PC-9 (cell line): ENCODE measurements at places on chromosomes 12 and 14. TPM values are rescaled to one million over a fixed set of nuclear protein-coding genes. Genes with fewer than 3 reads are reported as not detected.

- no peaks in the 10 kb centered on the region for H3K36me3 ChIP-seq
- H3K27me3 ChIP-seq: no peaks in the 10 kb centered on the region
- no peak overlapping the region for H3K27ac ChIP-seq
- H3K4me3 ChIP-seq: no peak overlapping the region
- no peak for DNase-seq
- H3K4me1 ChIP-seq: peaks cover 11% of the 10 kb centered on the region
Measured at GRCh38 chr14:74089251-74090020, 4.7 kb downstream of the LIN52 start.

- no peaks in the 10 kb centered on the region for H3K4me1 ChIP-seq
- no peaks in the 10 kb centered on the region for H3K36me3 ChIP-seq
- H3K4me3 ChIP-seq: no peak overlapping the region
- no peak for DNase-seq
- no peak overlapping the region for H3K27ac ChIP-seq
- H3K27me3 ChIP-seq: peaks cover 22% of the 10 kb centered on the region
Measured at GRCh38 chr14:104647467-104648043, 41.9 kb upstream of the INF2 start.

DNA sequence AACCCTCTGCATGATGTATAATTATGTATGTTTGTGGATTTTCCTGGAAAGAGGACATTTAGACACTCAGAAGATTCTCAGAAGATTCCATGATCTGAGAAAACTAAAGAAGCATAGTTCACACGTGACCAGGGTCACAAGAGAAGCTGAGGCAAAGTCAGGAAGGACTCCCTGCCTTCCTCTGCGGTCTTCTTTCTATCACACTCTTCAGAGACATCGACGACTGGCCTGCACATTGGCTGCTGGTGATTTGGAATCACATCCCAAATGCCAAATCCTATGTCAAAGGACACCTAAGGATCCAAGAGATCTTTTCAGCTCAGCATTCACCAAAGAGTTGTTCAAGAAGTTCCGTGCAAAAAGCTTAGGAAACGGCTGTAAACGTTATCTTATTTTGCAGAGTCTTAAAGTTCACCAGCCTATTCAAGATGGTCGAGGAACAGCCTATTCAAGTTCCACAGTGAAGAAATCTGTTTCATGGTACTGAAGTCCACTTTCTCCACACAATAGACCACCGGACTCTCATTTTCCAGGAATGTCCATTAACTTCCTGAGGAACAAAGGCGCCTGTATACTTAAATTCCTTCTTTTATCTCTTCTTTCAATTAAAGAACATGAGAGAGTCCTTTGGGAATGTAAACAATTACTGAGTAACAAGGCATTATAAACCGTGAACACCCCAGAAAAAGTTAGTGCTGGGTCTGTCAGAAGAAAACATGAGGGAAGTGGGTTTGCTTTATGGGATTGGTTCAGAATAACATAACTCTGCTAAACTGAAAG, 42.1 kb downstream of the IGF1 start:
- H3K27ac ChIP-seq: no peak overlapping the region
- no peak for DNase-seq
- no peak overlapping the region for H3K4me3 ChIP-seq
- no peaks in the 10 kb centered on the region for H3K27me3 ChIP-seq
- no peaks in the 10 kb centered on the region for H3K4me1 ChIP-seq

DNA sequence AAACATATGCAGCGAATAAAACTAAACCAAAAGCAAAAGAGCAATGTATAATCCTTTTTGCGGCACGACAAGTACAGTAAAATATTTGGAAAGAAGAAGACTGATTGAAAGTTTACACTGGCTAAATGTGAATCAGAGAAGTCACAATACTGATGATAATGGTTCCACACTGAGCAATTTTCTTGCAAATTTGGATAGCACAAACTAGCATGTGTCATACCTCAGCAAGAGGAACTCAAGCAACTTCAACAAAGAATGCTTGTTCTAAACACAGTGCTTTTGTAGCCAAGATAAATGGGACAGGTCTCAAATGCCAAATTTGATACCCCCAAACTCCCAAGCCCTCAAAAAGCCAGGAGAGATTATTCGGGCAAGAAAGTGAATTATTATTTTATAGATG, 839.1 kb downstream of the GALC start:
- H3K27me3 ChIP-seq: no peaks in the 10 kb centered on the region
- DNase-seq: no peak
- no peak overlapping the region for H3K27ac ChIP-seq
- H3K4me3 ChIP-seq: no peak overlapping the region
- no peaks in the 10 kb centered on the region for H3K4me1 ChIP-seq

DNA sequence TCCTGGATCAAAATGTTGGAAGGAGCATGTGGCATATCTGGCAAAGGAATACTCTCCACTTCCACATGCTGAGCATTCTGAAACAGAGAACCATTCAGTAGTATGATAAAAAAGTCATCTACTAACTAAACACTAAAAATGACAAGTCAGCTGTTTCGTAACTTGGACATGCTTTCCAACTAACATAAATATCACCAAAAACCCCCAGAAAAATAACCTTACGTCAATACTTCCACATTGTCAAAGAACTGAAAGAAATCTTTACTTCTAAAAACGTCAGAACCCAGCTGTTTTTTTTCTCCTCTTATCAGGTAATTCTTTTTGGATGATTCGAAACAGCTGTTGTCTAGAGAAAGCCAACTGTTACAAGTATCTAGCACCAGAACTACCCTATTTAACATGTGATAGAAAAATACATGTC, 8.2 kb downstream of the WBP11 start:
- no peaks in the 10 kb centered on the region for H3K4me1 ChIP-seq
- H3K4me3 ChIP-seq: no peak overlapping the region
- DNase-seq: no peak
- H3K36me3 ChIP-seq: peaks cover 56% of the 10 kb centered on the region
- H3K27ac ChIP-seq: no peak overlapping the region
- no peaks in the 10 kb centered on the region for H3K27me3 ChIP-seq

DNA sequence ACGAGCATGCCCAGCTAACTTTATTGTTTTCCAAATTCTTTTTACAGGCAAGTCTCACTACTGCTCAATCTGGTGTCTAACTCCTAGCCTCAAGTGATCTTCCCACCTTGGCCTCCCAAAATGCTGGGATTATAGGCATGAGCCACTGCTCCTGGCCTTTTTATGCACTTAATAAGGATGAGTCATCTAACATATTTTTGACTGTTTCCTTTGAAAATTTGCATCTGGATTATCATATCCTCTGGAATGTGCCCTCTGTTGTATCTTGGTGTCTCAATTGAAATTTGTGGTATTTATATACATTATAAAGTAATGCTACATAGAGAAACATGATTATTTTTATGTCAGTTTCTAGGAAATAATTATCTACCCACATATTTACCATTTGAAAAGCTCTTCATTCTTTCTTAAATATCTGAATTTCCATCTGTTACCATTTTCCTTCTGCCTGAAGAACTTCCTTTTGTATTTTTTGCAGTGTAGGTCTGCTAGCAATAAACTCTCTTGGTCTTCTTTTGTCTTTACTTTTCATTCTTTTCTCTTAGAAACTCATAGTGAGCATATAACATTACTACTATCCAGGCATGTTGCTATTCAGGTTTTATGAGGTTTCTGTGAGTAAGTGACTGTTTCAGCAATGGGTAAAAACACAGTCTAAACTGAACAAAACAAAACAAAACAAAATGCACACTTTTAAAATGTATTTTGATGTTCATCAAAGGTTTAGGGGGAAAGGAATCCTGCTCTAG, 52.8 kb upstream of the CNOT2 start:
- H3K4me1 ChIP-seq: peaks cover 12% of the 10 kb centered on the region
- no peaks in the 10 kb centered on the region for H3K36me3 ChIP-seq
- H3K27ac ChIP-seq: peak overlapping the region; percentile 44; the same call in 1 of the 2 replicates
- no peak overlapping the region for H3K4me3 ChIP-seq

DNA sequence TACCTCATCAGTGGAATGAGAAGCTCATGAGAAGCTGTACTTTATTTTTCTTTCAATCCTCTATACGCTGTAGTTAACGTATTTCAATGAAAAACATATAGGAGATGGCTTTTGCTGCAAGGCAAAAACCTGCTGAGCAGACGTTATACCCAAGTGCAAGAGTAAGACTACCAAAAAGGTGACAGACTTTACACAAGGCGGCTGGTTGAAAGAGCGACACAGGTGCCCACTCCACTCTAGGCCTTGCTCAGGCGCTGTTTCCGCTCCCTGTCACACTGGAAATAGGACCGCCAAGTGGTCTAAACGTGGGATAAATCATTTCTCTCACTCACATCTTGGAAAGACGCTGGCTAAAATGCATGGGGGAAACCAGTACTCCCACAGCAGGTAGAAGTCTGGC, 54.5 kb downstream of the PPP2R5C start:
- H3K27ac ChIP-seq: no peak overlapping the region
- H3K4me1 ChIP-seq: peaks cover 12% of the 10 kb centered on the region
- DNase-seq: no peak
- H3K27me3 ChIP-seq: no peaks in the 10 kb centered on the region
- no peak overlapping the region for H3K4me3 ChIP-seq

- peaks cover 31% of the 10 kb centered on the region; the same call in 1 of the 2 replicates for H3K27me3 ChIP-seq
- H3K27ac ChIP-seq: no peak overlapping the region
Measured at GRCh38 chr14:99122521-99123125, 149.4 kb downstream of the BCL11B start.

- DNase-seq: no peak
- no peak overlapping the region for H3K27ac ChIP-seq
- H3K4me1 ChIP-seq: no peaks in the 10 kb centered on the region
- no peak overlapping the region for H3K4me3 ChIP-seq
Measured at GRCh38 chr14:46054526-46054925, 597.1 kb downstream of the RPL10L start.

DNA sequence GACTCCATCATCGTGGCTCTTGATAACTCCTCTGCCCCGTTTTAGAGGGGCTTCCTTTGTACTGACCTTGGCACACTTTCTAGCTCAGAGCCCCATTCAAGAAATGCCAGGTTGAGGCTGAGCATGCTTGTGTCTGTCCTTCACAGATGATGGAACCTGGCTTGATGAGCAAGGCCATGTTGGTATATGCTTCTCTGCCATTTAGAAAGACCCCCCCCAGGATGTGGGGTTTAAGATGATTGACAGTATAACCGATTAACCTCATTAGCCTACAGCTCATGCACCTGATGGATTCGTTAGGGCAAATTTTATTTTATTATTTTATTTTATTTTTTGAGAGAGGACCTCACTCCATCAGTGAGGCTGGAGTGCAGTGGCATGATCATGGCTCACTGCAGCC, 21.0 kb downstream of the BATF start:
- H3K4me1 ChIP-seq: peaks cover 16% of the 10 kb centered on the region
- H3K27me3 ChIP-seq: no peaks in the 10 kb centered on the region
- H3K36me3 ChIP-seq: no peaks in the 10 kb centered on the region
- H3K27ac ChIP-seq: no peak overlapping the region

- peaks cover 11% of the 10 kb centered on the region for H3K4me1 ChIP-seq
- H3K27me3 ChIP-seq: no peaks in the 10 kb centered on the region
- H3K36me3 ChIP-seq: peaks cover 21% of the 10 kb centered on the region; the same call in 1 of the 2 replicates
- H3K4me3 ChIP-seq: no peak overlapping the region
Measured at GRCh38 chr14:67389275-67389674, 22.7 kb downstream of the PLEK2 start.

- H3K4me1 ChIP-seq: no peaks in the 10 kb centered on the region
- H3K36me3 ChIP-seq: no peaks in the 10 kb centered on the region
- DNase-seq: no peak
- H3K4me3 ChIP-seq: no peak overlapping the region
- H3K27ac ChIP-seq: no peak overlapping the region
Measured at GRCh38 chr14:93706360-93706955, 81.8 kb downstream of the PRIMA1 start.

GRCh38 chr14:27236601-27237000, 638.8 kb upstream of the NOVA1 start:
- no peaks in the 10 kb centered on the region for H3K4me1 ChIP-seq
- H3K27ac ChIP-seq: no peak overlapping the region
- no peak for DNase-seq

- no peaks in the 10 kb centered on the region for H3K4me1 ChIP-seq
- no peak for DNase-seq
- H3K27ac ChIP-seq: no peak overlapping the region
Measured at GRCh38 chr14:58059126-58059525, 92.9 kb downstream of the ARMH4 start.

DNA sequence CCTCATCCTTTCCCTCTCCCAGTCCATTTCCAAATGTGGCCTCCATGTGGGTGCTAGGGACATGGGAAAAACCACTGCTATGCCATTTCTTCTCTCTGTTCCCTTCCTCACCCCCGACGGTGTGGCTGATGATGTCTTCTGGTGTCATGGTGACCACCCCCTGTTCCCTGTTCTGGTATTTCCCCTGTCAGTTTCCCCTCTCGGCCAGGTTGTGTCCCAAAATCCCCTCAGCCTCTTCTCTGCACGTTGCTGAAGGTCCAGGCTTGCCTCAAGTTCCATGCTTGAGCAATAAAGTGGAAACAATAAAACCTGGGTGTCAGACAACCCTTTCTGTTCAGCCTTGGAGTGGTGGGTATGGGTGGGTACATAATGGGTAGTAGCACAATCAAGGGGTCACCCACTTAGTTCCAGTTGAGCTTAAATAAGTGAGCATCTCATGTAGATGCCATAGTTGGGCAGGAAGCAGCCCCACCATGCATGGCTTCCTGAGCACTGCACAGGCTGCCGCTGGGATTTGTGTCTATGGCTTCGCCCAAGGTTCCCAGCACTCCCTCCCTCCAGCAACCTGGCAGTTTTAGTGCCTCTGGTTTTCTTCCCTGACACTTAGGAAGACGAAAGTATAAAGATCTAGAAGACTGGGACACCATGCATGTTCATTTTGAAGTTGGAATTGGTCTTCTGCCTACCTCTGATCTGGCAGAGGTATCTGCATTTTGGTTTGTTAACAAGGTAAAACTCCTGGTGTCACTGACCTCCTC, 8.7 kb upstream of the ITFG2 start:
- H3K4me1 ChIP-seq: no peaks in the 10 kb centered on the region
- no peaks in the 10 kb centered on the region for H3K27me3 ChIP-seq
- H3K4me3 ChIP-seq: no peak overlapping the region
- H3K27ac ChIP-seq: no peak overlapping the region
- peaks cover 51% of the 10 kb centered on the region for H3K36me3 ChIP-seq

DNA sequence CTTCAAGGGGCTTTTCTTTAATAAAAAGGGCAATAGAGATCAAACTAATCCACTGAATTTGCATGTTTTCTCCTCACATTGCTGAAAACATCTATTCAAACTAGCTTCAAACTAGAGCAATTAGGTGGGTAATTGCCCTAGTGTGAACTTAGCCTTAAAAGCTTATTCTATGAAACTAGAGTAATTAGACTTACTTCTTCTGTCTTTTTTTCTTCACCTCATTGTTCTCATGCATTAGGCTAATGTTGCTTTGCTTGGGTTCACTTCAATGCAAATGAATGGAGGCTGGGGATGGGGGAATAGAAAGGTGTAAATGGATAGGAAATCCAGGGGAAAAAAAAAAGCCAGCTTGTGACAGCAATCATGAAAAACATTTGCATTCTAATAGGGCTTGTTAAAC, 414.8 kb upstream of the LMO3 start:
- DNase-seq: no peak
- H3K4me1 ChIP-seq: no peaks in the 10 kb centered on the region
- no peak overlapping the region for H3K4me3 ChIP-seq

- no peaks in the 10 kb centered on the region for H3K36me3 ChIP-seq
- DNase-seq: no peak
- H3K27me3 ChIP-seq: no peaks in the 10 kb centered on the region; the same call in 1 of the 2 replicates
- no peak overlapping the region for H3K27ac ChIP-seq
Measured at GRCh38 chr14:93936245-93936644, 9.1 kb downstream of the FAM181A start.

The MAP1LC3B2 gene
- 1.1 and 1.4 TPM in 2 replicates for total RNA-seq

The EXOC3L4 gene
- 0.38 and 1.7 TPM in 2 replicates for total RNA-seq

The WNT5B gene
- 33.1 and 50.2 TPM in 2 replicates for total RNA-seq

The MYF6 gene
- not detected in 2 replicates for total RNA-seq

The HHIPL1 gene
- 0.28 and 0.48 TPM in 2 replicates for total RNA-seq

The PLEKHG7 gene
- not detected in 2 replicates for total RNA-seq
